Lung (tissue), 17 donors: ENCODE measurements at places on chromosomes 12 and 14. TPM values are rescaled to one million over a fixed set of nuclear protein-coding genes. Genes with fewer than 3 reads are reported as not detected.

GRCh38 chr14:101186992-101187815, 283.7 kb upstream of the RTL1 start:
- DNase-seq: no peak

GRCh38 chr14:90300611-90301047, 31.1 kb downstream of the NRDE2 start:
- DNase-seq: peak; percentile 11

- DNase-seq: peak; percentile 15
Observed at GRCh38 chr12:19683178-19683927, 244.1 kb downstream of the AEBP2 start.

DNA sequence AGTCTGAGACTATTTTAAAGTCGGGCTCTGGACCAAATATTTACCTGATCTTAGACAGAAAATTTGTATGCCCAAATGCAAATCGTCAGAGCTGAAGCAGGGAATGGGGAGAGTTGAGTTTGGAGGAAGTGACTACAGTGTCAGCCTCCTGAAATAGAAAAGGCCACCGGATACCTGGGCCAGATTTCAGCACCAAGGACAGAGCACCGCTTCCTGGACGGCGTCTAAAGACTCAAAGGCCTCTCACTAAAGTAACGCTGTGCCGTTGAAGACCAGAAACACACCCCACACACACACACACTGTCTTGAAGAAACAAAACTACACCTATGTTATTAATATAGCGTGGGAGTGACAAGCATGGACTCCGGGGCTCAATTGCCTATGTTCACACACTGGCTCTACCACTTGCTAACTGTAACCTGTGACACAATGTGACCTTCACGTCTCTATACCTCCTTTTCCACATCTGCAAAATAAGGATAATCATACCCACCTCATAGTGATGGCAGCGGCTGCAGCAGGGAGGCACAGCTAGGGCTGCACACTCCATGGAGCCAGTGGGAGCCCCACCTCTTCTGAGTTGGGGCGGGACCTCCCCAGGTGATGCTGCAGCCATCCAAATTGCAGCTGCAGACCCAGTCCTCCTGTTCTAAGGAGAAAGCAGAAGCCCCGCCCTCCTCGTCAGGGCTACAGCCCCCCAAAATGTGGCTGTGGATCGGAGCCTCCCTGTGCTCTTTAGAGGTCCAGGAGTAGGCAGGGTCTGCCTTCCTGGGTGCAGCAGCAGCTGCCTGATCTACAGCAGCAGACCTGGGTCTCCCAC, 35.6 kb downstream of the KRT76 start:
- peak; percentile 84 for DNase-seq

- DNase-seq: no peak
Observed at GRCh38 chr14:94284221-94284620, 8.8 kb downstream of the SERPINA10 start.

DNA sequence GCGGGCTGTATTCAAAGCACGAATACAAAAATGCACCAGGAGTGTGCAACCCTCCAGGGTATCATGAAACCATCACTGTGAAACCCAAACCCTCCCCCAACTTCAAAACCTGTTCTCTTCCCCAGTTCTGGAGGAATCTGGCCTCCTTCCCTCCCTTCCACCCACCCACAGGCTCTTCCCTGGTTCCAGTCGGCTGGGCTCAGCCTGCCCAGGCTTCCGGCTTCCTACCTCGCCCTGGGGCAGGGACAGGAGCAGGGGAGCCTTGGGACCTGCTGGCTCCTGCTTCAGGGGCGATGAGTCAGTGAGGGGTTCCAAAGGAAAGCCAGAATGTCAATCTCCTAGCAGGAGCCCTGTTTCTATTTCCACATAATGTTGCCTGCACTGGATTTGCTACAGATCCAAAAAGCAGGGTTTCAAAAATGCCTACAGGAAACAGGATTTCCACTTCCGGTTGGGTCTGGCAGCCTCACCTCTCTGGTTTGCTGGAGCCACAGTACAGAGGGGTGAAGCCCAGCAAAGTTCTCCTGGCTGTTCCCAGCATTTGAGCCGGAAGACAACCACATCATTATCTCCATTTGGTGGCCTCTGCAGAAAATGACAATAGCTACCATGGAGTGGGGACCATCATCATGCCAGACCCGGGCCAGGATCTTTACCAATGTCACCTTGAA, 278.3 kb downstream of the DPF3 start:
- DNase-seq: no peak

DNA sequence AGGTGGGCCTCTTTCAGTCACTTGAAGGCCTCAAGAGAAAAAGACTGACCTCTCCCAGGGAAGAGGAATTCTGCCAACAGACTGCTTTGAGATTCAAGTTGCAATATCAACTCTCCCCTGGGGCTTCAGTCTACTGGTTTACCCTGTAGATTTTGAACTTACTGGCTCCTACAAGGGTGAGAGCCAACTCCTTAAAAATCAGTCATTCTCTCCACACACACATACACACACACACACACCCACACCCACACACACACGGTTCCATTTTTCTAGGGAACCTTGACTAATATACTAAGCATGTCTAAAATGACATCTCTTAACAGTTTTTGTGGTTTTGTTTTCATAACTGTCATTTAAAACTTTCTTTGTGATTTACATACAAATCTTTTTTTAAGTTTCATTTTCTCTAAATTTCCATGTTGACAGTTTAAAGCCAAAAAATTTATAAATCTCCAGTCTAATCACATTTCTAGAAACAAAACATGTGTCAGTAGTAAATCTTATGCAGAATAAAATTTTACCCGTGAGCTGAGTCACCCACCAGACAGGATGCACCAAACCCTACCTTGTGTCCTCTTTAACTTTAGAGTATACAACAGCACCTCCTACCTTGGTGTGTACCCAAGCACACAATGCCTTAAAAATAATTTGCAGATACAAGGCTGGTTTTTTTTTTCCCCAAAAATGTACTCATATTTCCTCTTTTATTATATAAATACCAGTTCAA, 394.6 kb downstream of the AEBP2 start:
- DNase-seq: no peak

DNA sequence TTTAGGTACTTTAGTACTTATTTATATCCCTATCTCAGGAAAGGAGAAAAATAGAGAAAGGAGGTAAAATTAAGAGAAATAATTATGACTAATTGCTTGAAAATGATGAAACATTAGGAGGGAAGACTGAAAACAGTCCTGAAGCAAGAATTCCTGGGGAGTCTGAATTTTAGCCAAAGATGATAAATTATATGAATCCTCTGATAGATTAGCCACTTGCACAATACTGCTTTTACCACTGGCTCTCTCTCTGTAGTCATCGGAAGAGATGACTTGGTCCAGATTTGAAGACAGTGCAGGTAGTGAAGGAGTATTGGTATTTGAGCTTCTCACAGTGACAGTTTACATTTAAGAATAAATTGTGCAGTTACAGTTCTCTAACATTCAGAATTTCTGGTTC, 83.8 kb upstream of the CLEC14A start:
- DNase-seq: no peak

GRCh38 chr12:92641291-92641690, 61.5 kb upstream of the PLEKHG7 start:
- no peak for DNase-seq

GRCh38 chr12:62725781-62726180, 209.2 kb downstream of the PPM1H start:
- DNase-seq: no peak

DNA sequence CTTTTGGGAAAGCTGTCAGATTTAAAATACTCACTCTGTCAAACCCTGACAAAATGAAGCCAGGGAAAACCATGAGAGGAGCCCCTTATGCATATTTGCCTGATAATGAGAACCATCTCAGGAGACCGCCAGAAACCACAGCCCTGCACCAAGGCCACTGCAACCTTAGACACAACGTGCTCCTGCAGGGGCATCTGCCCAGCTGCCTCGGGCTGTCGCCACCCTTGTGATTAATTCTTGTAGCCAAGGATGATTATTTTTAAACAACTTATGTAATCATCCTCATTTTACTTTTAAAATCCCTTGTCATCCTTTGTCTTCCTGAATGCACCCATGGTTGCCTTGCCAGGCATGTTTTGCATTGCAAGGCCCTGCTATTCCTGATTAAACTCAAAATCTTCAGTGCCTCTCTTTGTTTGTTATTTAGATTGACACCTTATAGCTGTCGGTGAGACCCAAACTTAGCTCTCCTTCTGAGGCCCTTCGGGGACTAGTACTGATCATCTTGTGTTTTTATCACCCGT, 766.4 kb upstream of the TMEM132C start:
- DNase-seq: no peak

DNA sequence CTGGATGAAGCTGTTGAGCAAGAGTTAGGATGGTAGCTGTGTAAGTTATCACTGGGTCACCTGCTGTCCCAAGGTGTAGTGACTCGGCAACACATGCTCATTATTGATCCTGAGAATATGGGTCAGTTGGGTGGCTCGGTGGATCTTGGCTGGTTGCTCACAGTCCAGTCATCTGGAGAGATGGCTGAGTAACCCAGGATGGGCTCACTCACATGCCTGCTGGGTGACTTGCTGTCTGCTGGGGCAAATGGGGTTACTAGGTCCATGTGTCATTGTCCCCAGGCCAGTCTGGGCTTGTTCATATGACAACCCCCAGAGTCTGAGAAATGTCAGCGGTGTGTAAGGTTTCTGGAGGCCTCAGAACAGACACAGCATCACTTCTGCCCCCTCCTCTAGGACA, 69.5 kb downstream of the SLC15A4 start:
- no peak for DNase-seq

- no peak for DNase-seq
Observed at GRCh38 chr14:100532906-100533655, 54.1 kb downstream of the BEGAIN start.

GRCh38 chr12:88867510-88867909, 287.2 kb upstream of the KITLG start:
- no peak for DNase-seq

GRCh38 chr14:83294941-83295340, 1761.3 kb upstream of the SEL1L start:
- no peak for DNase-seq

DNA sequence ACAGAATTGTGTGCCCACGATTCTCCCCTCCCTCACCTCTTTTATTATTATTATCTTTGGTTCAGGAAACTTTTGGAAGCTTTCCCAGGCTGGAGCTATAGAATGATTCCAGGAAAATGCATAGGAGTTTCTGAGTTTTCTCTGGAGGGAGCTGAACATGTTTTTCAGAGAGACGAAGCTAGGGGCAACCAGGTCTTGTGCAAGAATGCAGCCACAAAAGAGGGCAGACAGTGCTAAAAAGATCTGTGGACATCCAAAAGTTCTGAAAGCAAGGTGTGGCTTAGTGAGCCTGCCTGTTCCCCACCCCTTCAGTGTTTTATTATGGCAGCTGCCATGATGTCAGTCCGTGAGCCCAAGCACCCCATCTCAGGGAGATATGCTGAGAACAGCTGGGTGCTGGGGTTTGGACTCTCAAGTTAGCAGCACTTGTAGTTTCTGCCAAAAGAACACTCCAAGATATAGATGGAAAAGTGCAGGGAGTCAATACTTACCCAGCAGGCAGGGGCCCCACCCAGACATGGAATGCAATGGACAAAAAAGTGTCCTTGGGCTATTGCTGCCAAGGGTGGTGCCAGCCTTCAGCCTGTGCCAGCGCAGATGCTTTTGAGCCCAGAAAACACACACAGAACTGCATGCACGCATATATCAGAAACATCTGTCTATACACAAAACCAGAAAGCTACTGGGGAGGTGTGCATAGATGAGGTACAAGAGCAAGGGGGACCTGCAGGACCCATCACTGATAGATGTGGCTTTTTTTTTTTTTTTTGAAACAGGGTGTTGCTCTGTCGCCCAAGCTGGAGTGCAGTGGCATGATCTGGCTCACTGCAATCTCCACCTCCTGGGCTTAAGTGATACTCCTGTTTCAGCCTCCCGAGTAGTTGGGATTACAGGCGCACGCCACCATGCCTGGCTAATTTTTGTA, 17.0 kb upstream of the IRF2BPL start:
- DNase-seq: no peak

DNA sequence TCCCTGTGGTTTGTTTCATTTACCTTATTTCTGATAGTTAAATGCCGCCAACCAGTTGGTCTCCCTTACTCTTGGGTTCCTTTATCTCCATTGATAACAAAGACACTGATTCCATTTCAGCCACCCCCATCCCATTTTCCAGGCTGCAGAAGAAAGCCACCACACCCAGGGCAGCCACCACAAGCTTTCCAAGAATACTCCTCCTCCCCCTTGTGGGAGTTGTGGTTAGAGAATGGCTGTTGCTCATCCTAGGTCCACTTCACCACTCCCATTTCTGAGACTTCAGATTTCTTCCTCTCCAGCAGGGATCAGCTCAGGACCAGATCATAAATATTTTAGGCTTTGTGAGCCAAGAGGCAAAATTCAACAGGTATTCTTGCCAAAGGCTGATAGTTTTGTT, 73.9 kb downstream of the ANO4 start:
- no peak for DNase-seq

- DNase-seq: no peak
Observed at GRCh38 chr14:77908847-77909246, 108.9 kb downstream of the ADCK1 start.

The ESYT1 gene
- total RNA-seq: 131 TPM

The TAS2R43 gene
- 1.0 TPM for total RNA-seq

The EFCAB11 gene
- total RNA-seq: 8.1 TPM

The FNTB gene
- total RNA-seq: 12.0 TPM

The CEP170B gene
- 12.1 TPM for total RNA-seq

The BMP4 gene
- 13.3 TPM for total RNA-seq

The COX8C gene
- not detected for total RNA-seq

The ACVRL1 gene
- 186 TPM for total RNA-seq

The OR6S1 gene
- not detected for total RNA-seq

The SLC7A8 gene
- 74.0 TPM for total RNA-seq

The JPH4 gene
- total RNA-seq: 3.1 TPM

The ALKBH2 gene
- total RNA-seq: 10.7 TPM
